ENCODE measurements at places on chromosomes 2 and 18.

DNA sequence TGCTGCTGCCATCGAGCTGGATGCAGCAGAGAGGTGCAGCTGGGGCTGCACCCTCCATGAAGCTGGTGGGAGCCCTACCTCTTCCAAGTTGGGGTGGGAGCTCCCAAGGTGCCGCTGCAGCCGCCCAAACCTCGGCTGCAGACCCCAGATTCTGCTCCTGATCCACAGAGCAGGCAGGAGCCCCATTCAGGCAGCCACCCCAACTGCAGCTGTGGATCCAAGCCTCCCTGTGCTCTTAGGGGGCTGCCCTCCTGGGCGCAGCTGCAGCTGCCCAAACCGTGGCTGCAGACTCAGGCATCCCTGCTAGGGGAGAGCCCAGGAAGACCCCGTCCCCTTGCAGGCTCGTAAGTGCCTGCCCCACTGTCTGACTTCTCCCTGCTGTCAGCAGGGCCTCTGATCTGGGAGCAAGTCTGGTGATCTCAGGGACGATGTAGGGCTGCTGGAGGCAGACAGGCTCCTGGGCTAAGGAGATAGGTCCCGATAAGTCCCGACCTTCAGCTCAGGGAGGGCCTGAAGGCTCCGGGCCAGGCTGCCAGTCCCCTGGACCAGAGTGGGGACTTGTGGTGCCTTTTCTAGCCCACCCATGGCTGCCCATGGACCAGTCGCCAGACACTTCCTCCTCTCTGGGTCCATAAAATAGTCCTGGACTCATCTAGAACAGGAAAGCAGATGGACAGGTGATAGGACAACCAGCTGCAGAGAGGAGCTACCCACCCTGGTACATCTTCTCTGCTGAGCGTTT, 767.1 kb upstream of the CDH7 start:
- DNase-seq = no peak

DNA sequence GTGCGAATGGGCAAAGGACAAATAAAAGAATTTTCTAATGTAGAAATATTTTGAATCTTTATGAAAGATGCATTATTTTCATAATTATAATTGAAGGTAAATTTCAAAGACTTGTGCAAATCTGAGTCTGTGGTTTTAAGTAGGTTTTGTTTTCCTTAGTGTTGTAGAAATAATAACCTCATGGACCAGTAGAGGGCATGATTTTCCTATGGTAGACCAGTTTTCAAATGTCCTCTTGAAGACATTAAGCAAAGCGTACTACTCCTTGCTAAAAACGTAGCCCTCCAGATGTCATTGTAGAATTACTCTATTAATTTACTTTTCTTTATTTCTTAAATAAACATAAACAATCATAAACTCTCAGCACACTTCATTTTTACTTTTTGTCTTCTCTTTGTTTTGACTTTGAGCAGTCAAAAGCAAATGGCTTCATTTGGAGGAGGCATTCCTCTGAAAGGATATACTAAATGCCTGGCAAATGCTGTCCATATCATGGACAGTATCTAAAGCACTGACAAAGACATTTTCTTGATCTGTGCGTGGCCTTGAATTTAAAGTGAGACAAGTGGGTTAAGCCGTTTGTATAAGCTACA, 85.8 kb upstream of the FAM237A start:
- peak; percentile 4 for DNase-seq

GRCh38 chr2:229287823-229288222, 16.7 kb upstream of the PID1 start:
- DNase-seq = no peak

- DNase-seq = peak; percentile 67
Observed at GRCh38 chr2:219552382-219553167, 8.7 kb downstream of the TMEM198 start.

DNA sequence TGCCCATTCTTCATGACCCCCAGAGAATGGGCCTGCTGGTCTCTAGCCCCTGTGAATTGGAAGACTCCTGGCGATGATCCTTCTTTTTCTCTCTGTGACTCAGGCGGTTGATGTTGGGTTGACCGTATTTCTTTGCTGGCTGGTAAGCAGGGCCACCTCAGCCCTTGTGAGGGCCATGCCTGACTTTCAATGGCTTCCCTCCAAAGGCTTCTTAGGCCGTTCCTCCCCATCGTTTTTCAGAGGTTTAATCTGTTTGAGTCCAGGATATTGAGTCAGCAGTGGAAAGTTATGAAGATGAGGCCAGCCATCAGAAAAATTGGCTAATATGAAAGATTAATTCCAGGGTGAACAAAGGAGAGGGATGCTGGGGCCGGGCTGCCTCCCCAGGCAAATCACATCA, 13.6 kb downstream of the HPCAL1 start:
- no peak for DNase-seq

DNA sequence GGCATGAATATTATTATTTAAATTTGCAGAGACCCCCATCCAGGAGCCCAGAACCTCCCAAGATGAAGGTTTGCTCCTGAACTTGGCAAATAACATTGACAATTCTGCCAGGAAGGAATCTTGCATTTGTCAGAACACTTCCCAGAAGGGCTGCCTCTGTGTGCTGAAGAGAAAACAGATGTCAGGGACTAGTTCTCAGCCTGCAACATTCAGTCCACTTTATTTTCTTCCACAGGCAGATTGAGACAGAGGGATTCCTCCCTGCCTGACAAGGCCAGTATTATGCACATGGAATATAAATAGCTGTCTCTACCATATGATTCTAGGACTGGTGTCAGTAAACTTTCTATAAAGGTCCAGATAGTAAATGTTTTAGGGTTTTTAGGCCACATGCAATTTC, 171.5 kb upstream of the SIX2 start:
- no peak for DNase-seq

- DNase-seq = no peak
Observed at GRCh38 chr18:79377187-79377891, 18.4 kb upstream of the NFATC1 start.

GRCh38 chr18:50724751-50725151, 95.1 kb downstream of the MRO start:
- DNase-seq = no peak

- DNase-seq = no peak
Observed at GRCh38 chr2:23383100-23383499, 1.9 kb upstream of the KLHL29 start.

- no peak for DNase-seq
Observed at GRCh38 chr2:143600116-143600515, 470.9 kb downstream of the ARHGAP15 start.

DNA sequence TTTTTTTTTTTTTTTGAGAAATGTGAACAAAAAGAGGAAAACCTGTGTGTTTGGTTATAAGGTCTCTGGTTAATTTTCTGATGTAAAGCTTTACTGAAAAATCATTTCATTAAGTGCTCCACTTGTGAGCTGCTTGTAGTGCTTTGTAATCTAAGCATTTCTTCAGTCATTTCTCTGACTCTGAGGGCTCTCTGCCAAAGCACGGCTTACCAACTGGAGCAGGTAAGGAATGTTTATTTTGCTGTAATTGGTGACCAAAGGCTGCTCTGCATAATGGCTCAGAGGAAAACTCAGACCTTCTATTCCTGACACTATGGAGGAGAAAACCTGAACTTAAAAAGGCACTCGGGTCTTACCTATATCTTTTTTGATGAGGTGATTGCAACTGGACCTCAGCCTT, 848.8 kb downstream of the MBD2 start:
- no peak for DNase-seq

DNA sequence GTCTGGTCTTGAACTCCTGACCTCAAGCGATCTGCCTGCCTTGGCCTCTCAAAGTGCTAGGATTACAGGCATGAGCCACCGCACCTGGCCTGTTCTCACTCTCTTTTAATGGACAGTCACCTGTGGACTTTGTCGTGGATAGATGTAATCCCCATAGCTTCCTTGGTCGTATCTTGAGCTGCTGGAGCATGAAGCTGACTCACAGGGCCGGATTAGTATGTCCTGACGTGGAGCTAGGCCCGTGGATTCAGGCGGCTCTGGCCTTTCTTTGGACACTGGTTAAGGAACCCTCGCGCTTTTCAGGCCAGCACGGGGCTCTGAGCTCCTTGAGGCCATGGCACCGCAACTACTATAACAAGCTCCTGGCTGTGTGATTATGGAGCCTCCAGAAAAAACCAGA, 27.5 kb upstream of the GBX2 start:
- no peak for DNase-seq

DNA sequence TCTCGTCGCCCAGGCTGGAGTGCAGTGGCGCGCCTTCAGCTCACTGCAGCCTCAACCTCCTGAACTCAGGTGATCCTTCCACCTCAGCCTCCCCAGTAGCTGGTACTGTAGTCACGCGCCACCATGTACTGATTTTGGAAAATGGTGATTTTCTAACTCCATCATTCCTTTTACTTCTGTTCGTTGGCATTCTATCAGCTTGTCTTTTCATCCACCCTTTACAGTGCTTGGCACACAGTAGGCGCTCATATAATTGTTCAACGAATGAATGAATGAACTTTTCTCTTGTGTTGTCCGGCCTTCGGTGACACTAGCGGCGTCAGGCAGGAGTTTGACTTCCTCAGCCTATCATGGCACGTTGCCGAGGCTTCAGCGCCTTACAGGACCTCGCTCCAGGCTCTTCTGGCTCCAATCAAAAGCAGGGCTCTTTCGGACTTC, 373 bp upstream of the MTHFD2 start:
- DNase-seq = no peak

GRCh38 chr2:236505041-236505440, 64.6 kb upstream of the ACKR3 start:
- DNase-seq = no peak

DNA sequence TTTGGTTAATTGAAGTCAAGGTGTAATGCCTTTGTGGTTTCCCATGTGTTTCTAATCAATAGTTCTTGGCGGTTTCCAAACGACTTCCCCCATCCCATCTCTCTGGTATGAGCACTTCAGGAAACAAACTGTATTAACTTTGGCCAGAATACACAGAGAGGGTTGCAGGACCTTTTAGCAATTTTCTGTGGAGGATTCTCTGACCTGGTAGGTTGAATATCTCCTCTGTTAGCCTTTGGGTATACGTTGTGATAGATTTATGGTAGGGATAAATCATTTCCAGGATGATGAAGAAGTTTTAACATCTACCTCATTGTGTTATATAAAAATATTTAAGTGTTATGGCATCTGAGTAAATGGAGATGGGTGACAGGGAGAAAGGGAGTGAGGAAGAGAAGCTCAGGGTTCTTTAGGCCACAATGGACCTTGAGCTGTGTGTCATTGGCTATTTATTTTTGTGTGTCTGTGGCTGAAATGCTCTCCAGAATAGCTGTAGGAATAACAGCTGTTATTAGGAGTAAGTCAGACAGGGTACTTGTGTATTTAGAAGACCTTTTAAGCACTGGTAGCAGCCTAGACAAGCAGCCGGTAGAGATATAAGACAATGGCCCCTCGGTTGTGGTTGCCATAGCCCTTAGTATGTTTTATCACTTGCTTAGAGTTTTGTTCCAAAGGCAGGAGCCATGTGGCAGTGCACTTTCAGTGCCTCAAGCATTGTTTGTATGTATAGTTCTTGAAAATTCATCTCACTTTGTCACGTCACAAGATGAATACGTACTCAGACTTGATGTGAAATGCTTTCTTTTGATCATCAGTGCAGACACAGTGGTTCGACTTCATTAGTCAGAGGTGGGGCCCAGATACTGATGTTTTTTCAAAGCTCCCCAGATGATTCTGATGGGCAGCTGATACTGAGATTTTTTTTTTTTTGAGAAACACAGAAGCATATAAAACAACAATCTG, 91.1 kb downstream of the FMNL2 start:
- DNase-seq = no peak

DNA sequence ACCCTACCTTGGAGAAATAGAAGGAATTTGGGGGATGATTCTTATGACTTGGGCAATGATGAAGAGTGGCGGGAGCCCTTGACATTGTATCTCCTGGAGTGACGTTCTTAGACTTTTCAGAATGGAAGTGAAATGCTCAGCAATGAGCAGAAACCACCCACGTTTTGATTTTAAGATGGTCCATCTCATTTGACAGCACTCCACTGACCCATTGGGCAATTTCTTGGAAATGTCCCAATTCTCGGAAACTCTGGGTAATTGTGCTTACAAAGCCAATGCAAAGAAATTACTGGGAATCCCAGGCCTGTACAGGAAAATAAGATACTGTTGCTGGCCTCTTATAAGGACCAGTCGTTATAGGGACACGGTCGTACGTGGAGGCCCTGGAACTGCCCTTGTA, 170.0 kb upstream of the COPS8 start:
- DNase-seq = no peak

DNA sequence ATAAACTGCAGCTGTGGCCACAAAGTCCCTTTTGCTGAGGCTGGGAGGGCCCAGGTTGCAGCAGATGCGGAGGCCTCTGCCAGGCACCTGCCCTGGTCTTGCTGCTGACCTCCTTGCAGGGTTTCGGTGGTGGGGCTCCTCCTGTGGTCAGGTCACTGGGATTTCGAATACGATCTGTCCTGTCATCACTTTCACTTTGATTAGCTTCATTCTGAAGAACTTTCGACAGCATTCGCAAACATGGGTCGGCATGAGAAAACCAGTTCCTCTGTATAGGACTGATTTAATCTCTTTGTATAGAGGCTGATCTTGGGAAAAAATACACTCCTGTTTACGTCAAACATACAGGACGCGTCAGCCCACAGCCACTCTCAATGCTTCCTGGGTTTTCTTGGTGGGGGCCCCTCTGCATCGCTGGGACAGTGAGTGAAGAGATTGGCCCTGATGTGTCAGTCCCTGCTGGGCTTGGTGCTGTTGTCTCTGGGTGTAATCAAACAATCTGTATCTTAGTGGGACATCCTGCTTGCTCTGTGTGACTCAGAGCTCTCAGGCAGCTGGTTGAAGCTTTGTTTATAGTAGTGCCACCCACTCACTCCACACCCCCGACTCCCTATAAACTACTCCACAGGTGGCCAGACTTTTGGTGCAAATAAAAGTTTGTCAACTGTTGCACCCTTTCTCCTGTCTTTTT, 209.4 kb upstream of the CXCR4 start:
- DNase-seq = no peak

- no peak for DNase-seq
Observed at GRCh38 chr2:16635791-16636699, 29.6 kb downstream of the CYRIA start.

DNA sequence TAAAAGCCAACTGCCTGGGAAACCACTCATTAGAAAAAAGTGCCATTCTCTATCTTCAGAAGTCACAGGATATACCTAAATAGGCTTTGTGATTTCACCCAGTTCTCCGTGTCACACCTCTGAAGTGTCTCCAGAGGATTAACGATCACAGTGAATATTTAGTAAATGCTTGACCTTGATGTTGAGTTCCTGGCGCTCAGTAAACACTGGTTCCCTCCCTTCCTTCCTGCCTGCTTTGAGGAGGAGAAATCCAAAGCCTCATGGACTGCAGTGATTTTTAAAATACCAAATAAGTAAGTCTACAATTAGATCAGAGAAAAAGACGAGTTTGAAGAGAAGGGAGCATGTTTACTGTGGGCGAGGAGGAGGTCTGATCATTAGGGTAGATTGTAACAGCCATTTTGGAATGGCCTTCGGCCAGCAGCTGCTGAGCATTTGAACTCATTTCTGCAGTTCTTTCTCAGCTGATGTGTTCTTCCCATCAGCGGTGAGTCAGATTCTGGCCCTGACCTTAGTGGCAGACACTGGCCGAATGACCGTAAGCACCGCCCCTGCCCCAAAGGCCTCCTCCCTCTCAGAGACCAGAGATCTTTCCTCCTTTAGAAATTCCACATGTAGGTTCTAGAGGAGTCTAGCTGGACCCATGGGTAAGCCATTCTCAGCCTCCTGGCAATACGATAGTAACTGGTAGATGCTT, 62.1 kb upstream of the SLC16A14 start:
- DNase-seq = no peak

GRCh38 chr18:44758861-44759631, 78.4 kb downstream of the SETBP1 start:
- DNase-seq = no peak

GRCh38 chr2:241154915-241155314, 4.6 kb downstream of the PPP1R7 start:
- no peak for DNase-seq

- DNase-seq = no peak
Observed at GRCh38 chr2:231394211-231395141, 1.0 kb upstream of the B3GNT7 start.

All from DMS79 (cell line).